Liver (tissue), 10 donors: ENCODE measurements at places on chromosomes 16 and 17. TPM values are rescaled to one million over a fixed set of nuclear protein-coding genes. Genes with fewer than 3 reads are reported as not detected.
A peak's percentile ranks its signal among the peaks of the same experiment; 100 is the strongest.

DNA sequence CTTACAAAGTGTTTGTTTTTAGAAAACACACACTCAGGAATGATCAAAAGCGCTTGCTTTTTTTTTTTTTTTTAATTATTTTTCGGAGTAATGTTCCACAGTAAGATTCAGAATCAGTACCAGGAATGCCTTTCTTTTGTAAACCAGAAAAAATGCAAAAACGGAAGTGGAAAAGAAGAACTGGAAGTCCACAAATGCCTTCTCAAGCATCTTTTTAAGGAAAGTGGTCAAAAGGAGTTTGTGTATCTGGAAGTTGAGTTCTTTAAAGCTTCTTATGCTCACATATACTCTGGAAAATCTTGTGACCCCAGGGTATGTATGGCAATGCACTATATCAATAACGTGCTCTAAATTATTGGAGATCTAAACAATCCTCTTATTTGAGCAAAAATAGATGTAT is 126.0 kb downstream of the ABCA8 start:
- H3K4me3 ChIP-seq = no peak overlapping the region
- H3K4me1 ChIP-seq = no peaks in the 10 kb centered on the region
- DNase-seq = no peak

Gene KRTAP9-2
- not detected for total RNA-seq

GRCh38 chr16:3776316-3776715 is 59.0 kb upstream of the TRAP1 start:
- no peak overlapping the region for H3K27ac ChIP-seq
- no peak overlapping the region for H3K4me3 ChIP-seq
- DNase-seq = no peak
- peaks cover 34% of the 10 kb centered on the region for H3K36me3 ChIP-seq

Gene HOXB1
- total RNA-seq = not detected

DNA sequence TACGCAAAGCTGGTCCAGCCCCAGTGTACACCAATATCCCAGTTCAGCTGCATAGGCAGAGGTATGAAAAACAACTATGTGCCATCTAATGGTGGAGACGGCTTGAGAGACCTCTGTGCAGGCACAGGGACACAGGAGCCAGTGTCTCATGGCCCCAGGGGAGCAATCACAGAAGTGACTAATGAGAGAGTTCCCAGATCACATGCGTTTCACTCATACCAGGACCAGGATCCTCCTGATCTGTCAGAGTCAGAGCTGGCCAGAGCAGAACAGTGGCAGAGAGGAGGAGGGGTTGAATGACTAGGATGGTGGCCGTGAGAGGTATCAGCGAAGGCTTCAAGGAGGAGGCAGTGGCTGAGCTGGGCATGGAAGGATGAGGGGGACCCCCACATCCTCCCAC is 41.1 kb downstream of the TMEM132E start:
- no peak for DNase-seq
- H3K4me3 ChIP-seq = no peak overlapping the region
- no peaks in the 10 kb centered on the region for H3K27me3 ChIP-seq
- no peaks in the 10 kb centered on the region for H3K36me3 ChIP-seq

- H3K4me3 ChIP-seq = peak within 1 kb of the TSS; percentile 66
- peaks cover under 1% of the 10 kb centered on the region for H3K36me3 ChIP-seq
- peak within 1 kb of the TSS; percentile 79 for H3K27ac ChIP-seq
Measured at GRCh38 chr17:59565171-59565958, at the start of gene DHX40. Gene DHX40, plus strand, starts transcription at chr17:59565610. Its CDS starts 62 bp downstream, at chr17:59565672.

Gene LIMD2
- total RNA-seq = 6.2 TPM

DNA sequence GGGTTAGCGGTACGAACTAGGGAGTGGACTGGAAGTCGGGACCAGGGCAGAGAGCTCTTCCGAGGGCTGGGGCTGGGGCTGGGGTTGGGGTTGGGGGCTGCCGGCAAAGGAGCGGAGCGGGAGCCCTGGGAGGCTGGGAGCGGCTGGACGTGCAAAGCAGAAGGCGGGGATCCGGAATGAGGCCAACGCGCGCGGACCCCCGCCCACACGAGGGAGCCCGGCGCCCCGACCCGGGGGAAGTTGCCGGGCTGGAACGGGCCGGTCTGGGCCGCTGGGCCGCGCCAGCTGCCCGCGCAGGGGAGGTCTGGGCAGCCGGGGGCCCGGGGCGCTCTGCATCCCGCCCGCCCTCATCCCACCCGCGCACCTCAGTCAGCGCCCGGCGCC is 323 bp downstream of the ST3GAL2 start:
- no peaks in the 10 kb centered on the region for H3K36me3 ChIP-seq
- no peaks in the 10 kb centered on the region for H3K27me3 ChIP-seq
- H3K4me3 ChIP-seq = peak overlapping the region; percentile 76
- H3K27ac ChIP-seq = peak overlapping the region; percentile 59

DNA sequence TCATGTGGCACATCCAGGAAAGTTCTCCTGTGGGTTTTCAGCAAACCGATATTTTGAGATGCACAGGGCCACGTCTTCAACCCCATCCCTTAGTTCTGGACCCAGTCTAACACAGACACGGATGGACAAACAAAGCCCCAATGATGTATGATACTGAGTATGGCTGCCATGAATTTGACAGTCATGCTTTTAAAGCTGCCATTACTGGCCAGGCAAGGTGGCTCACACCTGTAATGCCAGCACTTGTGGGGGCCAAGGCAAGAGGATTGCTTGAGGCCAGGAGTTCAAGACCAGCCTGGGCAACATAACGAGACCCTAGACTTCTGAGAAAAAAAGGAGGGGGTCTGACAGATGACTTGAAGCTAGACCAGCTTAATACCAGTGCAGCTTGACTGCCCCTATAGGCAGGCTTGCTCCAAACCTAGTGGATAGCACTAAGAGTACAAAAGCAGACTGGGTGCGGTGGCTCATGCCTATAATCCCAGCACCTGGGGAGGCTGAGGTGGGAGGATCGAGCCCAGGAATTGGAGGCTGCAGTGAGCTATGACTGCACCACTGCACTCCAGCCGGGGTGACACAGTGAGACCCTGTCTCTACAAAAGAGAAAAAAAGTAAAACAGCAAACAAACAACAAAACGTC is 10.8 kb upstream of the ZNF629 start:
- H3K36me3 ChIP-seq = no peaks in the 10 kb centered on the region
- no peaks in the 10 kb centered on the region for H3K27me3 ChIP-seq
- DNase-seq = no peak
- H3K4me1 ChIP-seq = no peaks in the 10 kb centered on the region

DNA sequence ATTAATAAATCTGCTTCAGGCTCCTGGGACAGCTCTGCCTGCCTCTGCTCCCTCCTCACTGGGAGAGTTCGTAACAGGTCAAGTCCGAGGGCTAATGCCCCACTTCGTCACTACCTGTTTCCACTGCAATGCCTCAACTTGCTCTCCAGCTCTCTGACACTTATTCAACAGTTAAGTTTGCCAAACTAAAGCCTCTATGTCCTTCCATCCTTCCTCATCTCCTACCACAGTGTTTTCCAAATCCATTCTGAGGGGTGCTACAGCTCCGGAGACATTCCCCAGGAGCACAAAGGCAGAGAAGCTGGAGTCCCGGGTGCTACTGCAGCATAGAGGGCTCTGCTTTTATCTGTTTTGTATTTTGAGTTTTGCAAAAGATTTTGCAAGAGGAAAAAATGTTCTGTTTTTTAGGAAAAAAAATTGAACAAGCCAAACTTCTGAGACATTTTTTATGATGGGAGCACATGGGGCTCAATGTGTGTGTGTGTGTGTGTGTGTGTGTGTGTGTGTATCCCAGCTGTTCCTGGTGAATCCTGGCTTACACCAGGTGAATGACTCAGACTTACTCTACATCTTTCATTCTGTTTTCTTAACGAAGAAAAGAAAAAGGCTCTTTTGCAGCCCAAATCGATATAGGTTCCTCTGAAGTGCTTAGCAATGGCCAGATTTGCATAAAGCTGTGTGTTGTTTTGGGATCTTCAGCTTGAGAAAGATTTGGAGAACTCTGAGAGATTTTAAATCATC is 46.1 kb upstream of the MYOCD start:
- no peak overlapping the region for H3K4me3 ChIP-seq
- no peak overlapping the region for H3K27ac ChIP-seq
- no peak for DNase-seq

GRCh38 chr16:71289732-71290062 is 495 bp upstream of the CMTR2 start:
- H3K27me3 ChIP-seq = no peaks in the 10 kb centered on the region
- peaks cover 11% of the 10 kb centered on the region for H3K4me1 ChIP-seq
- peak overlapping the region; percentile 58 for H3K27ac ChIP-seq

Gene CIBAR2
- total RNA-seq = not detected

Gene KRTAP4-9
- total RNA-seq = not detected

- H3K27ac ChIP-seq = no peak overlapping the region
- H3K27me3 ChIP-seq = no peaks in the 10 kb centered on the region
- H3K36me3 ChIP-seq = no peaks in the 10 kb centered on the region
- no peaks in the 10 kb centered on the region for H3K4me1 ChIP-seq
- no peak for DNase-seq
- H3K4me3 ChIP-seq = no peak overlapping the region
Measured at GRCh38 chr17:48237456-48237855, 129.9 kb downstream of the SNX11 start.

Gene RUNDC3A
- total RNA-seq = not detected

Gene FZD2
- total RNA-seq = 0.61 TPM

Gene OR3A1
- not detected for total RNA-seq

Gene CD68
- 15.8 TPM for total RNA-seq

- no peaks in the 10 kb centered on the region for H3K36me3 ChIP-seq
- H3K4me1 ChIP-seq = no peaks in the 10 kb centered on the region
- no peak overlapping the region for H3K27ac ChIP-seq
- DNase-seq = no peak
Measured at GRCh38 chr17:74571621-74572270, 4.4 kb upstream of the CD300H start.

Gene KCNH4
- not detected for total RNA-seq

Gene CHST4
- total RNA-seq = 14.3 TPM

Gene CYBA
- total RNA-seq = 217 TPM

Gene LPO
- not detected for total RNA-seq

GRCh38 chr16:84617041-84617790 is 662 bp downstream of the COTL1 start:
- H3K27ac ChIP-seq = peak overlapping the region; percentile 46
- no peak for DNase-seq
- H3K4me1 ChIP-seq = no peaks in the 10 kb centered on the region

GRCh38 chr17:13378361-13378760 is 223.4 kb downstream of the HS3ST3A1 start:
- H3K4me1 ChIP-seq = no peaks in the 10 kb centered on the region
- no peaks in the 10 kb centered on the region for H3K36me3 ChIP-seq
- no peak overlapping the region for H3K4me3 ChIP-seq
- H3K27me3 ChIP-seq = no peaks in the 10 kb centered on the region
- no peak overlapping the region for H3K27ac ChIP-seq

GRCh38 chr17:80942423-80943345 is 49.0 kb upstream of the CHMP6 start:
- no peaks in the 10 kb centered on the region for H3K4me1 ChIP-seq
- no peak overlapping the region for H3K4me3 ChIP-seq
- H3K27me3 ChIP-seq = no peaks in the 10 kb centered on the region
- H3K36me3 ChIP-seq = peaks cover 21% of the 10 kb centered on the region
- no peak overlapping the region for H3K27ac ChIP-seq
- no peak for DNase-seq

DNA sequence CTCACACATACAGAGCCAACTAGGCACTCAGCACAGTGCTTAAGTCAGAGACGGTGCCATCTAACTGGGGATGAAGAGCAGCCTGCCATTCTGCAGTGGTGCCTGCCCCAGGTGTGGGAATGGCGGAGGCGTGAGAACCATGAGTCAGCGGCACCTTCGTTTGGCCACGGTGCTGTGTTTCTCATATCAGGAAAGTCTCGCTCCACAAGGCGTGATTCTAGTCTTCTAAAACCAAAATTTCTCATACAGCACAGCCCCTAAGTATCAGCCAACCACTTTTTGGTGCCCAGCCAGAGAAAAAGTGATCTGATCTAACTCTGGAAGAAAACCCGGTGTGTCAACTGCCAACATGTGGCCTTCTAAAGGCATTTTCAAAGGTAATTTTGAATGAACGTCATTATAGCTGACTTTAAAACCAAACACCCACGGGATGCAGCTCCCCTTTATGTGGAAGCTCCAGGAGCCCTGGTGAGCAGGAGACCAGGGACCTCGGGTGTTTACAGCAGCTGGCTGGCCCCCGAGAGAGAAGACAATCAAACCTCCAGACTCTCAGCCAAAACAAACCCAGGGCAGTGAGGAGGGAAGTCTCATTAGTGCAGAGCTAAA is 54.6 kb downstream of the ABCC12 start:
- H3K36me3 ChIP-seq = no peaks in the 10 kb centered on the region
- no peaks in the 10 kb centered on the region for H3K27me3 ChIP-seq
- H3K4me3 ChIP-seq = no peak overlapping the region
- H3K27ac ChIP-seq = no peak overlapping the region
- H3K4me1 ChIP-seq = no peaks in the 10 kb centered on the region
- DNase-seq = no peak

- H3K4me3 ChIP-seq = no peak overlapping the region
- no peaks in the 10 kb centered on the region for H3K27me3 ChIP-seq
- no peak for DNase-seq
- H3K27ac ChIP-seq = no peak overlapping the region
Measured at GRCh38 chr16:57749101-57749692, 13.6 kb downstream of the KATNB1 start.

- H3K27ac ChIP-seq = no peak overlapping the region
- peaks cover 20% of the 10 kb centered on the region for H3K4me1 ChIP-seq
- no peak for DNase-seq
- H3K36me3 ChIP-seq = no peaks in the 10 kb centered on the region
Measured at GRCh38 chr16:57255686-57256415, 10.8 kb downstream of the ARL2BP start.

DNA sequence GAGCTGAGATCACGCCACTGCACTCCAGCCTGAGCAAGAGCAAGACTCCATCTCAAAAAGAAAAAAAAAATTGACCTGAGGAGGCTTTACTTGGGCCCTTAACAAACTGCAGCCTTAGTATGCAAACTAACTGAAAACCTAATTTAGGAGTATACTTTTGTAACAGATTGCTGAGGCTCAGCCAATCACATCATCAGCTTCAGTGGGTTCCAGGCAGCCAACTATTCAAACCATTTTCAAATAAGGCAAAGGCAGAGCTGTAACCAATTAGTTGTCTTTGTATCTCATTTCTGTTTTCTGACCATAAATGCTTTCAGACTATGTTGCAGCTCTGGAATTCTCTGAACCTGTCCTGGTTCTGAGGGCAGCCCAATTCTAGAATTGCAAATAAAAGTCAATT is 23.9 kb downstream of the RAD51D start:
- no peak overlapping the region for H3K4me3 ChIP-seq
- H3K4me1 ChIP-seq = no peaks in the 10 kb centered on the region
- DNase-seq = no peak
- H3K27me3 ChIP-seq = no peaks in the 10 kb centered on the region
- H3K27ac ChIP-seq = no peak overlapping the region
- H3K36me3 ChIP-seq = peaks cover 15% of the 10 kb centered on the region

- DNase-seq = no peak
- no peaks in the 10 kb centered on the region for H3K4me1 ChIP-seq
- no peak overlapping the region for H3K27ac ChIP-seq
Measured at GRCh38 chr17:77124192-77124889, 16.4 kb upstream of the SEC14L1 start.

DNA sequence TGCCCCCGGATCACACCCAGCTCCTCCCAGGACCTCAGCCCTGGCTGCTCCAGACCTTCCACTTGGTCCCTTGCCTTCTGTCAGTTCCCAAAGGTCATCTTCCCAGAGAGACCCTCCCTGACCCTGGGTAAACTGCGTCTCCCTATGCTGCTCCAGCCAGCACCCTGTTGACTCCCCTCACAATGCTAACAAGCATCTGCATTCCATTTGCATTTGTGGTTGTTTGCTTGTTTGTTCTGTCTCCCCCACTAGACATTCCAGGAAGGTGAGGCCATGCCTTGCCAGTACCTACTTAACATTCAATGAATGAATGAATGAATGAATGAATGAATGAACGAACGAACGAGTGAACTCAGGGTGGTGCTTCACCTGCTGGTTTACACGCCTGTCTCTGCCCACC is 171.2 kb downstream of the WSCD1 start:
- no peak for DNase-seq
- no peaks in the 10 kb centered on the region for H3K36me3 ChIP-seq
- H3K27ac ChIP-seq = no peak overlapping the region
- no peaks in the 10 kb centered on the region for H3K4me1 ChIP-seq
- H3K27me3 ChIP-seq = no peaks in the 10 kb centered on the region
- H3K4me3 ChIP-seq = no peak overlapping the region
